ENCODE measurements at places on chromosomes 7 and 10.

- DNase-seq, result no peak
Observed at GRCh38 chr10:70162151-70162891, 8.0 kb downstream of the SAR1A start.

- no peak for DNase-seq
Observed at GRCh38 chr7:91527460-91527859, 263.2 kb downstream of the FZD1 start.

GRCh38 chr7:129969881-129970446 is 17.2 kb upstream of the UBE2H start:
- DNase-seq, result no peak

DNA sequence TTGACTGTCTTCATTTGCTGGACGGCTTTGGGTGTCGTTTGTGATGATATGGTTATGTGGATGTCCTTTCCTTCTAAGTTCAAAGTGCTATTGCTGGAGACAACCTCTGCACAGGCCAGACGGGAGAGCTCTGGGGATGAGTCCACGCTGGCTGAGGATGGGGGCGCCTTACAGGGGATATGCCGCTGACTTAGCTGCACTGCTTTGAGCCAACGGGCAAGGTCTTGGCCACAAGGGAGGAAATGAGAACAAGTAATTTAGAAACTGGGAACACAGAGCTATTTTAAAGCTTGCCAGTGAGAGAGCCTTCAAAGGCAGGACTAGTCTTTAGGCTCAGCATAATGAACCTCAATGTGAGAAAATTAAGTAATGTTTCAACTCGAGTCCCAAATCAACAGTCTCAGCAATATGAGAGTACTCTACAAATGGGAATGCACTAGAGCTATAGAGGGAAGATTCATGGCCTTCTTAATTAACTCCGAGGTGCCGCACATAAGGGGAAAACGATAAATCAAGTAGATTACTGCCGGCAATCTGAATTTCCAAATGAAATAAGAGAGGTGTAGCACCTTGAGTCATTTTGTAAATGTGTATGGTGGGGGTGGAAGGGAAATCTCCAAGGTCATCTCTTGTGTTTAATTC is 209.3 kb downstream of the JAZF1 start:
- DNase-seq, result no peak

GRCh38 chr10:116265686-116266085 is 7.3 kb downstream of the GFRA1 start:
- no peak for DNase-seq

DNA sequence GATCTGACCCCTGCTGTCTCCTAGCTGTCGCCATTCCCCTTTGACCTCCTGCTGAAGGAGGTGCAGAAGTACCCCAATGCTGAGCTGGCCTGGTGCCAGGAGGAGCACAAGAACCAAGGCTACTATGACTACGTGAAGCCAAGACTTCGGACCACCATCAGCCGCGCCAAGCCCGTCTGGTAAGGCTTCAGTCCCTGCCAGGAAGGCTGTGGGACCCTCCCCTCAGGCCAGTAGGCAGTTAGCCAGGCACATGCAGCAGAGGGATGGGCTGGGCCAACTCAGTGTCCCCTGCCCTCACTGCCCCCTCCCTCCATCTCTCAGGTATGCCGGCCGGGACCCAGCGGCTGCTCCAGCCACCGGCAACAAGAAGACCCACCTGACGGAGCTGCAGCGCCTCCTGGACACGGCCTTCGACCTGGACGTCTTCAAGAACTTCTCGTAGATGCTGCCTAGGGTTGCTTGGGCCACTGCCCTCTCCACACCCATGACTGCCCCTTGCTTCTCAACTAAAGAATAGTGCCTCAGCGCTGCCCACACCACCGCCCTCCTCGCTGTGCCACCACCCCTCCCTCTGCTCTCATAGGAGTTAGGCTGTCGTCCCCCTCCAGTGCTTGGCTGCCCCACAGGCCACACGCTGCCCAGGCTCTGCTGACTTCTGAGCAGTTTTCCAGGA is 41.0 kb upstream of the ZMIZ2 start:
- DNase-seq, result no peak

DNA sequence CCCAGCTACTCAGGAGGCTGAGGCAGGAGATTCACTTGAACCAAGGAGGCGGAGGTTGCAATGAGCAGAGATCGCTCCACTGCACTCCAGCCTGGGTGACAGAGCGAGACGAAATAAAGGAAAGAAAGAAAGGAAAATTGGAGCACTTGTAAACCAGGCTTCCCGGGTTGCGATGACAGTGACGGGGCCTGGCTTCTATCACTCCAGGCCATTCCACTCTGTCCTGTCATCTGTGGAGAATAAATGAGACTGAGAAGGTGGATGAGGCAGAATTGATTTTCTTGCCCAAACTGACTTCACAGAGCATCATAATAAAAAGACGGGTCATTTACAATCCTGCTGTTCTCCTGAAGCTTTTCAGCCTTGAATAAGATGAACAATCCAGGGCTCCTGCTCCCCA is 12.1 kb upstream of the KPNA7 start:
- no peak for DNase-seq

DNA sequence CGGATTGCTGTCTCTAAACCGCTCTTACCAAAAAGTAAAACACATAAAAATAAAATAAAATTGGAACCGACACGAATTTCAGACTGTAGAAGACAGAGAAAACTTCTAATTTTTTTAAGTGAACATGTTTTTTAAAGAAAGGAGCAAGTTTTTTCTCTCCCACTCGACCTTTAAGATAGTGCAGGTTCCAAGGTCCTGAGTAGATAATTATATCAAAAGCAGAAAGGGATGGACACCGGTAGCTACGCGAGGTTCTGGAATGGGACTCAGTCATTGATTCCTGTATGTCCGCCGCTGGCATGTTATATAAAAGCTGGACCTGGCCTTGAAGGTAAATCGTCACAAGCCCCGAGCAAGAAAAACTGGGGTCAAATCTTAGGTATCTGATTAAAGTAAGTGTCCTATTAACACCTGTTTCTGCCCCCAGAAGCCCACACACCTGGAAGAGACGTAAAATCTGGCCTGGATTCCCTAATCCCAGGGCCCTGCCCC is 462 bp upstream of the CISD1 start:
- no peak for DNase-seq

DNA sequence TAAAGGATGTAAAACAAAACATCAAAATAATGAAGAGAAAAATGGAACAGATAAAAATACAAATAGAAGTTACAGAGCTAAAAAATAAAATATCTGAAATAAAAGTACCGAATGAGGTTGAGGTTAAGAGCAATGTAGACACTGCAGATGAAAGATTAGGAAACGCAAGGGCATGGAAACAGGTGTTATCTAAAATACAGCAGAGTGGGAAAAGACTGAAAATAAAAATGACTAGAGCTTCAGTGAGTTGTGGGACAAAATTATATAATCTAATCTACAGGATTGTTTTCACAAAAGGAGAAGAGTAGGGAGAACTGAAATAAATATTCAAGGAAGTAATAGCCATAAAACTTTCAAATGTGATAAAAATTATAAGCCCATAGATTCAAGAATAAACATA is 123.8 kb downstream of the PTEN start:
- no peak for DNase-seq

DNA sequence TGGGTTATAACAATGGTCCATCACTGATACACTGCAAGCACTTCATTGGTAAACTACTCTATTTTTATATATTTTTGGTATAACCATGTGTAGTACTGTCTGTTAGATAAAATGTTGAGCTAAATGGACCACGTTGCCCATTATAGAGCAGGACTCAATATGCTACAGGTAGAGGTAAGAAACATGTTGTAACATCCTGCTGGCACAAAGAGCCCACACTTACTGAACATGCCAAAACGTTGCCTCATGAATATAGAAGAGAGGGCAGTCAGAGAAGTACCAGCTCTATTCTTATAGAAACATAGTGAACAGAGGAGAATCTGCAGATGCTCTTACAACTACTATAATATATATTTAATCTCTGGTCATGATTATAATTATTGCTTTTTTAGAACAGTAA is 18.4 kb upstream of the MET start:
- DNase-seq, result no peak

GRCh38 chr10:132463333-132464255 is 66.6 kb downstream of the PWWP2B start:
- peak; percentile 51 for DNase-seq

- DNase-seq, result no peak
Observed at GRCh38 chr10:117486606-117487005, 55.9 kb upstream of the EMX2 start.

DNA sequence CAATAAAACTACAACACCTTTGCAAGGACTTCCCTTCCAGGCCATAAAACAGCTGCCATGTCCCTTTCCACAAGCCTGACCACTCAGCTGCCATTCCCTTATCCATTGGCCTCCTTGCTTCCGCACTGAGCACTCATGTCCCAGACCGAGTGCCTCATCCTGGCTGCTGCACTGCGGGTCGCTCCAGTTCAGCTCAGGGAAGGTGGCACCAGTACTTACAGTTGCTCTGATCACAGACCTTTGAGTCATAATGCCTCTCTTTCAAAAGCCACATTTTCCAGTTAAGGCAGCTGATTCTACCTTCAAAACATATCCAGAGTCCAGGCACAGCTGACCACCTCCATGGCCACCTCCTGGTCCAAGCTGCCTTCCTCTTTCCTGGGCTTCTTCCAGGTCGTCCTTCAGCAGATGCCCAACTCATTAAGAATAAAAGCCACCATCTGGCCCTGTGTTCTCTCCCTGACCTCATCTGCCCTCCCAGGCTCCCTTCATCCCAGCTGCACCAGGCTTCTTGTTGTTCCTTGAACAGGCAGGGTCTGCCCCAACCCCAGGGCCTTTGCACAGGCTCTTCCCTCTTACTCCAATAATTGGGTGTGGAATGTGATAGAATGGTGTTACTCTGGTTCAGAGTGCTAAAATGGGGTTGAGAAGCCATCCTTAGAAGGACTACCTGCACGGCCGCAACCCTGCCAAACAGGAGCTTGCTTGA is 64.5 kb downstream of the RAMP3 start:
- DNase-seq, result no peak

GRCh38 chr10:128463991-128464760 is 338.0 kb upstream of the MKI67 start:
- DNase-seq, result peak; percentile 12

DNA sequence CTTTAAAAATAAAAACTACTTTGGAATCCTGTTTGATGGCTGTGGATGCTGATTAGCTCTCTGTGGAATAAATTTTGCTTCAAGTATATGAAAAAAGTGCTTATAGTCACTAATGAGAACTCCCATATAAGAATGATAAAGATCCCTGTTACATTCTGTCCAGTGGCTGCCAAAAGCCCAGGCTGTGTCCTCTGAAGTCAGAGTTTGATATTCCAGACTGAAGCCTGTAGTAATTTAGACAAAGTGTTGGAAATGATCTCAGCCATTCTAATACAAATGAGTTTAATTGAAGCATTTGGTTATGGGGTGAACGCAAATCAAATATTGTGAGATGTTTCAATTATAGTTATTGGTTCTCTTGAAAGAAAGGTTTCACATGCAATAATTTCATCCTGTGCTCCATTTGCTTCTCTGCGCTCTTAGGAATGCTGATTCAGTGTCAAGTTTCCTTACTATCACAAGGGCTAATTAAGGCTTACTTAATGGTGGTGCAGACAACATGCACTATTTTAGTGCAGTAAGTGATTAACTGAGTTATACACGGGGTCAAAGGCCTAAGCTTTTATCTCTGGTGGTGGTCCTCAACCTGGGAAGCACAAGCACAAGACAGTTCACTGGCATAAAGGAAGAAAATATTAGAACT is 867.6 kb downstream of the SORCS1 start:
- no peak for DNase-seq

DNA sequence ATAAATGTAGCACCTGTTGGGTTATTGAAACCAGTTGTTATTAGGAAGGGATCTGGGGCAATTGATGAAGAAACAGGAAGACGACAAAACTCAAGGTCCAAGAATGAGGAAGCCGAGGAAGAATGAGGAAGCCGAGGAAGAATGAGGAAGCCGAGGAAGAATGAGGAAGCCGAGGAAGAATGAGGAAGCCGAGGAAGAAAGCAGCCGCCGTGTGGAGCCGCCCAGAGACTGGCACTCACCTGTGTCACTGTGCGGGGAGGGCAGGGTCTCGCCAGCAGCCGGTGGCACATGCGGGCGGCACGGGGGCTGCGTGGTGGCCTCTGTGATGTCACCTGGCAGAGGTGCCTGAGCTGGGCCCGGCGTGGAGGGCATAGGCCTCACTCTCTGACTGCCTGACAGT is 71.1 kb upstream of the CFAP46 start:
- peak; percentile 75 for DNase-seq

DNA sequence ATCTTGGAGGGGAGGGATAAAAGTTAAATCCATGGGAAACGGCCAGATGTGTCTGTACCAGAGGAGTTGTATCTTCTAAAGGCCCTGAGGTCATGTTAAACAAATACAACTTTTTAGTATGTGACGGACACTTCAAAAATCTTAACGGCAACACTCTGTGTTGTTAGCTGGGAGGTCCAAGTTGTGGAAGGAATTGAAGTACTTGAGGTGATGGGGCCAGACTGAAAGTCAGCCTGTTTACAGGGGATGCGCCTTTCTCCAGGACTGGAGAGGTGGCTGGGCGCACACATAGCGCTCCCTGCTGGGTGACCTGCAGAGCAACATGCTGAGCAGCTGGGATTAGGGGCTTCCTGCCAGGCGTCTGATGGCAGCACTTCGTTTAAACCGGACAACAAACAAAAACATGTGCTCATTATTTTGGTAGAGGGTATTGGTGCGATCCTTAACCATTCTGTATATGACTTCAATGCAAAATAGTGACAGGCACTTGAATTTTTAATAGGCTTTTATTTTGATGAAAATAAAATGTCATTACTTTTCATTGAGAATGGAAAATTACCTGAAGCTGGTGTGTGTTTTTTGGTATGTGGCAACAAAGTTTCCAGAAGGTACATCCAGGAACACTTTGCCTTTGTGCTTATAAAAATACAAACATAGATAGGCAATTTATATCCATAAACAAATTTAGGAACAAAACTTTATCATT is 198.2 kb downstream of the MLLT10 start:
- peak; percentile 39 for DNase-seq

GRCh38 chr10:26367771-26368170 is 70.4 kb upstream of the APBB1IP start:
- DNase-seq, result peak; percentile 23

DNA sequence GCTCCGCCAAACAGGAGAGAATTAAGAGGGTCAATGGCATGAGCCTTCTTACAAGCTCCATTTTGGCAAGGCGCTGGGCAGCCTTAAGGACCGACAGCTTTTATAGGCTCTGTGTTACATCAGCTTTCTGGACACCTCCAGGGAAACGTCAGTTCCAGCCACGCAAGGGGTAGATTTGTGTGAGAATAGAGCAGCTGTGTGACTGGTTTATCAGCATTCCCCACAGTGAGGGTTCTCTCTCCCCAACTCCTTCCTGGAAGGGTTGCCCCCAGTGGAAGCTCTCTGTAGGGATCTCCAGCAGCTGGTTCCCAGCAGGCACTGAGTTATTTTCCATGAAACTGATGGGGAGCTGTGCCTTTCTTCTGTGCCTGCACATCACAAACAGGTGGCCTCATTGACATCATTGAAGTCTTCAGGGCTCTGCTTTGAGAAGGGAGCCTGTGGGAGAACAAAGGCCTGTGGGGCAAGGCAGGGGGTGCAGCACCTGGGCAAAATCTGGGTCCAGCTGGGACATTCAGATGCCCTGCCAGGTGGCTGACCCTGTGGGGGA is at the start of gene CUZD1:
CUZD1 (minus strand) TSS at position 75 of the 550 bp plus-strand sequence; CDS start at position 61, 14 bp downstream.
- no peak for DNase-seq

GRCh38 chr10:28155726-28156125 is 147.1 kb downstream of the MPP7 start:
- DNase-seq, result no peak
